Right cardiac atrium (tissue), 5 donors: ENCODE measurements at places on chromosomes 3 and 15. TPM values are rescaled to one million over a fixed set of nuclear protein-coding genes. Genes with fewer than 3 reads are reported as not detected.
A peak's percentile ranks its signal among the peaks of the same experiment; 100 is the strongest.

DNA sequence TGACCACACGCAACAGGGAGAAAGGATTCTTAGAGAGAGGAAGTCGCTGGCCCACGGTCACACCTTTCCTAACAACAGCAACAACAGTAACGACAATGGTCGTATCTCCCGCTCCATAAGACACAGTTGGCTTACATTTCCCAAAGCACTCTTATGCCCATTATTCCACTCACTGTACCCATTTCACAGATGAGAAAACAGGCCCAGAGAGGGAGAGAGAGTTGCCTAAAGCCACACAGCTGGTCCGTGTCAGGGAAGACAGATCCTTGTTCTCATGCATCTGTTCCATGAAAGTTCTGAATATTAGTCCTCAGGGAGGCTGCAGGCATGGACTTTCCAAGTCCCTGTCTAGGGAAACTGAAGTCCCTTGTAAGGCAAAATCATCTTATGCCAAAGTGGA lies 42.0 kb upstream of the ATP2B2 start:
- DNase-seq = no peak

GRCh38 chr3:174126990-174127758 lies 729.6 kb downstream of the NLGN1 start:
- no peak for DNase-seq

GRCh38 chr15:38440353-38441129 lies 13.4 kb upstream of the FAM98B start:
- peak; percentile 14 for DNase-seq

- no peak for DNase-seq
Measured at GRCh38 chr15:53160092-53160704, 370.1 kb upstream of the ONECUT1 start.

DNA sequence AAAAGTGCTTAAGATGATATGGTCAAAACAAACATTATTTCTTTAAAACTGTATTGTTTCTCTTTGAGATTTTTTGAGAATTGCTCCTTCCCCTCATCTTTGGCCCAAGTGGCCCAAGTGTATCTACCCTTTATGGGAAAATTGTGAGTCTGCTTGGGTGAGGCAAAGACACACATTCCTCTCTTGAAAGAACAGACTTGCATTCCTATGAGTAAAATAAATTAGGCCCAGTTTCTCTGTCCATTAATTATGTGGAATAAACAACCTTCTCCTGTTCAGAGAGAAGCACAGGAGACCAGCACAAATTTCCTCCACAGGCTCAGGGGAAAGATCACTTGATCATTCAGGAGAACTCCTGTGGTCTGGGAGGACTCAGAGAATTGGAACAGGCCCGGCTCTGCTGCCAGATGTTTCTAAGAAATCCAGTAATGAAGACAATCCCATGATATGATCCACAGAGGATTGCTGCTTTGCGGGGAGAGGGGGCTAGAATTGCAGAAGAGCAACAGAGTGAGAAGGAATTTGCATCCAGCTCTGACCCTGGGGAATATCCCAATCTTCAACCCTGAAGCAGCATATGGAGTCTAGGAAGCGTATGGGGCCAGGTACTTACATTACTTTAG lies 53.8 kb upstream of the BOC start:
- no peak for DNase-seq

DNA sequence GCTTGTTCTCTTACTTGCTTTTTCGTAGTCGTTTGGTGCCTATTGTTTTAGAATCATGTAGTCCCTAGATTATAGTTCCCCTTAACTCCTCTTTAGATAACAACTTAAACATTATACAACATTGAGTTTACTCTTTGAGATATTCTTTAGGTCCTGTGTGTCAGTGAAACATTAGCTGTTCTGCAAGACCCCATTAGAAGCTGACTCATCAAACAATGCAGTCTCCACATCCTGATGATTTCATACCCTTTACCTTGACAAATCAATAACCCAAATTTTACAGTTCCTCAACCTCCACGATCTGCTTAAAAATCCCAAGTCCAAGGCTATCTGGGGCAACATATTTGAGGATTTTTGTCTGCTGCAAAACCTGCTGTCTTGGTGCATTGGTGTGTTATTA lies 582.9 kb downstream of the NSUN3 start:
- no peak for DNase-seq

DNA sequence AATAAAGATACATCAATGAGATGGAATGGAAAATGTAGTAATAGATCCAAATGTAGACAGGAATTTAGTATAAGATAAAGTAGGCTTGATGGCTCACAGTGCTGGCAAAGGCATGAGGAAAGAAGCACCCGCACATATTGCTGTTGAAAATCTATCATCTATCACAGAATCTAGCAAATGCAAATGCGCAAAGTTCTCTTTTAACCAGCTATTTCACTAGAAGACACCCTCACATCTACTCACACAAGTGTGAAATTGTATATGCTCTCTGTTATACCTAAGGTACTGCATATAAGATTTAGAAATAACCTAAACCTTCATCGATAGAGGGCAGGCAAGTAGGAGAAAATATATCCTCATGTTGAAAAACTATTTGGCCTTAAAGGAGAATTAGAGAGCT lies 756.7 kb upstream of the SEMA6D start:
- no peak for DNase-seq

DNA sequence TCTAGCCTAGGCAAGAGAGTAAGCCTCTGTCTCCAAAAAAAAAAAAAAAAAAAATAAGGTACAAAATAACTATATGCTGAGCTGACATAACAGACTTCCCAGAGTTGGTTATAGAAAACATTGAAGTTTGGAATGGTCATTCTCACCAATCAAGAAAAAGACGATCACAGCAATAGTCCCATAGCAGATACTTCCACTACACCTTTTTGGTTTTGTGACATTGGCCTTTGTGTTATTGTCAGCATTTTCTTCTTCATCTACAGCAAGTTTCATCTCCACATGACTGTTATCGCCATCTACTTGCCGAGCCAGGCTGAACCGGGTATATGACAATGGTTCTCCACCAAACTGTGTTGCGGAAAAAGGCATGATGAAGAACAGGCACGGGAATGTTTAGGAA lies 6.9 kb downstream of the TFRC start:
- no peak for DNase-seq

Gene CADPS
- total RNA-seq = 39.3 TPM

GRCh38 chr3:74862476-74862875 lies 248.0 kb upstream of the CNTN3 start:
- no peak for DNase-seq

Gene KPNA1
- 66.9 TPM for total RNA-seq

GRCh38 chr3:163939926-163940325 lies 1138.4 kb downstream of the SI start:
- no peak for DNase-seq

Gene ATP10A
- 1.5 TPM for total RNA-seq

Gene GALNT15
- total RNA-seq = 6.4 TPM

- DNase-seq = no peak
Measured at GRCh38 chr3:12399226-12399625, 85.1 kb upstream of the TSEN2 start.

Gene WNT5A
- 13.0 TPM for total RNA-seq

GRCh38 chr15:71259866-71260265 lies 144.6 kb downstream of the THSD4 start:
- no peak for DNase-seq

DNA sequence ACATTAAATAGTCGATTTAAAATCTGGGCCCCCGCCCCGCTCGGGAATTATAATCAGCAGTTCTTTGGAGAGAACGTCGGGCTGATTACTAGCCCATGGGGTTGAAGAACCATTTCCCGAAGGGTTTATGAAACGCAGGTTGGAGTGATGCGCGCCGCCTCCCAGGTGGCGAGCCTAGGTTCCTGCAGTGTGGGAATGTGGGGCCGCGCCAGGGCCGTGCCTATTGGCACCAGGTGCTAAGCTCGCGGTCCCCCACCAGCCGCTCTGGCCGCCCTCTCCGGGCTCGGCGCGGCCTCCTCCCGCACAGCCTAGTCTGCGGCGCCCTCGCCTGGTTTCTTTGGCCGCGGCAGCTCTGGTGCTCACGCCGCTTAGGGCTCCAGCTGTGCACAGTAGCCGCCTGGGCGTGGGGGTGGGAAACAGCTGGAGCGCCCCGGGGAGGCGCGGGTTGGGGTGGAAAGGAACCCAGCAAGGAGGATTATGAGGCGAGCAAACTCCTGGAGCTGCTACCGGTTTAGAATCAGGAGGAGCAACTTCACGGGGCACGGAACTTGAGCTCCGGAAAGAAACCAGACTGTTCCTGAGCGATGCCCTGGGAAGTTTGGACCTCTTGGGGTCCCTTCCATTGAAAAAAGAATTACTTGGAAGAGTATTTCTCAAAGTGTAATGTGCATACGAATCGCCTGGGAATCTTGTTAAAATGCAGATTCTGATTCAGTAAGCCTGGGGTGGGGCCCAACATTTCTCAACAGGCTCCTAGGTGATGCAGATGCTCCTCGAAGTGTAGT lies 5.6 kb upstream of the MECOM start:
- DNase-seq = peak; percentile 92
